NCI-H2029 (cell line): ENCODE measurements at places on chromosomes 2 and 18.

DNA sequence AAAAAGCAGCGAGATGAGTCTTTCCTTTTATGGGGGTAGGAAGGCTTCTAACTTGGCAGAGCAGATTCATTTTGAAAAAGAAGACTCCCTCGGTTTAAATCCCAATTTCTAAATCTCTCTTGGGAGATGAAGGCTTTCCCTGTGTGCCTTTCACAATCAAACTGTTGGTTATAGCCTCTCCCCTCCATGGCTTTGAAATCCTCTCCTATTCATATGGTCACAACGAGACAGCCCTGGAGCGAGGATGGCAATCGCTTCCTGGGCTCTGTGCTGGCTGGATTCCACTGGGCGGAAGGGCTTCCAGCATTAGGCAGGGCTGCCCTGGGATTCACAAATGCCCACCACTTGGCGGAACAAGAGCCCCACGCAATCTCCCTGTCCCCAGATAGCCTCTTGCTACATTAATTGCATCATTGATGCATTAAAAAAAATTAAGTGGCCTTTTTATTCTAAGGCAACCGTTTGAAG lies 1.6 kb downstream of the CAVIN2 start:
- DNase-seq = no peak

- no peak for DNase-seq
These were observed 490.3 kb downstream of the CCDC85A start for GRCh38 chr2:56674084-56674483.

DNA sequence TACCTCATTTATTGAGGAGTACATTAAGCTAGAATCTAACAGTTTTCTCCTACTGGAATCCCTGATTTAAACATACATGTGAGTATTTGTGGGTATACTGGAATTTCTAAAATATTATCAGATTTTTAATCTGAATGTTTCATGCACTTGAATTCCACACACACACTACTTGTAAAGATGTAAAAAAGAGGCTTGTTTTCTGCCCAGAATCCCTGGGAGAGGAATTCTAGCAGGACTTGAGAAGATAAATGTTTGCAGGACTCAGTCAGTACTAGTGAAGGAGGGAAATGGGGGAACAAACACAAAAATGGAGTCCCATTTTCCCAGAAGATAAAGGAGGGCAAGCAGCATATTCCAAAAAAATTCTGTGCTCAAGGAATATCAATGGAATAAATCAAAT lies 17.0 kb downstream of the COL5A2 start:
- DNase-seq = no peak

GRCh38 chr2:9675415-9676351 lies 44.9 kb upstream of the YWHAQ start:
- DNase-seq = no peak

- no peak for DNase-seq
These were observed 447.9 kb downstream of the DSEL start for GRCh38 chr18:67068608-67069007.

DNA sequence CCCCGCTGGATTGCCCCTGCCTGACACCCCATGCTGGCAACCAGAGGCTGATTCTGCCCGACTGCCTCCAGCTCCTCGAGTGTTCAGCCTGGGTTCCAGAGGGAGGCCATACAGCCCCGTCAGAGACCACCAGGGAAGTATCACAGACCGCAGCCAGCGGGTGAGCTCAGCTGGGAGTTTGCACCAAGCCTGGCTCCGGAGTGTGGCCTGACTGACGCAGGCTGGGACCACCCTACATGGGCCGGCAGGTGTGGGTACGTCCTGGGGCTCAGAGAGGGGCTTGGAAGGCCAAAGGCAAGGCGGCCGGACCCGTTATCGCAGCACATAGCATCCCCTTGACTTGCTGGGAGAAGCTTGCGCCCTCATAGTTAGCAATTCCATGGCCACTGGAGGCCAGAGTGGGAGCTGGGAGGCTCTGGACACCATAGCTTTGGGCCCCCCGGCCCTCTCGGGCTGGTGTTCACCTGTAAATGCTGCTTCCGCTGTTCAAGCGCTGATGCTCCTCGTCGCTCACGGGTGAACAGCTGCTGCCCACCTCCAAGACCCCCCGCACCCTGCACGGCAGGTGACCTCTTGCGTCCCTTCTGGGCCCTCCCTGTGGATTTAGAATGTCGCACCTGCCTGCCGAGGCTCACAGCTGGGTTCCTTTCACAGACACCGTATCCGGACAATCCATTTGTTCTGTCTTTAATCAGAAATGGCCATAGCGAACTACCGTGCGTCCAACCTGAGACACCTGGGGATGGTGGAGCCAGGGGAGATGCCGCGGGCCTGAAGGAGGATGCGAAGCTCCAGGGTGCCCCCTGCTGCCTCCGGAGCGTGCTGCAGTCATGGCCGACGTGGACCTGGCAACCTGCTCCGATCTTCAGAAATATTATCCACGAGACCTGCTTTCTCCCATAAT lies 31.2 kb upstream of the SLC66A3 start:
- DNase-seq = peak; percentile 77

- no peak for DNase-seq
These were observed 21.3 kb downstream of the SCN1A start for GRCh38 chr2:166106431-166107015.
